ENCODE measurements at places on chromosomes 5 and 9. TPM values are rescaled to one million over a fixed set of nuclear protein-coding genes. Genes with fewer than 3 reads are reported as not detected.

Gene CDH6
- polyA plus RNA-seq = 65.6 TPM

Gene PLPP7
- 2.4 TPM for polyA plus RNA-seq

Gene ORM2
- 0.17 TPM for polyA plus RNA-seq

Gene RNF183
- polyA plus RNA-seq = 7.5 TPM

Gene CARTPT
- polyA plus RNA-seq = not detected

Gene VCAN
- polyA plus RNA-seq = 305 TPM

Gene NUTM2G
- 0.82 TPM for polyA plus RNA-seq

Gene IFNA13
- polyA plus RNA-seq = not detected

Gene GLRA1
- 0.10 TPM for polyA plus RNA-seq

Gene GPR150
- 0.04 TPM for polyA plus RNA-seq

Gene MEGF10
- polyA plus RNA-seq = 1.1 TPM

Gene NR2F1-AS1
- polyA plus RNA-seq = 55.7 TPM

Gene AQP3
- polyA plus RNA-seq = 51.4 TPM

Gene PTGER4
- 12.3 TPM for polyA plus RNA-seq

Gene CDKN2A
- not detected for polyA plus RNA-seq

Gene PCDHGA11
- polyA plus RNA-seq = 5.5 TPM

Gene LRRC19
- polyA plus RNA-seq = 18.1 TPM

Gene SPINK7
- 0.19 TPM for polyA plus RNA-seq

Gene IFT74
- polyA plus RNA-seq = 45.5 TPM

Gene C1QTNF3
- 65.6 TPM for polyA plus RNA-seq

Gene SPEF2
- 35.7 TPM for polyA plus RNA-seq

Gene GABRB2
- polyA plus RNA-seq = 2.6 TPM

Gene PDLIM4
- polyA plus RNA-seq = 13.1 TPM

Gene CER1
- 0.43 TPM for polyA plus RNA-seq

Gene CNTFR
- 53.8 TPM for polyA plus RNA-seq

Gene PROB1
- polyA plus RNA-seq = 2.0 TPM

Gene GGTA1
- polyA plus RNA-seq = 3.9 TPM

Gene TBC1D2
- polyA plus RNA-seq = 3.4 TPM

Gene BTNL8
- polyA plus RNA-seq = 0.68 TPM

Gene TRAF1
- polyA plus RNA-seq = 4.6 TPM

Data from right renal pelvis (tissue), 4 donors.